Left lung (tissue), 14 donors: ENCODE measurements at places on chromosomes 2 and 18. TPM values are rescaled to one million over a fixed set of nuclear protein-coding genes. Genes with fewer than 3 reads are reported as not detected.

The FER1L5 gene
- 0.29 TPM for total RNA-seq

The C2orf66 gene
- total RNA-seq = 0.15 TPM

The RNF149 gene
- total RNA-seq = 52.9 TPM

The ECEL1 gene
- 0.10 TPM for total RNA-seq

The SLC9A2 gene
- 0.29 TPM for total RNA-seq

The CFC1 gene
- not detected for total RNA-seq

The C1QL2 gene
- total RNA-seq = not detected

The MTA3 gene
- 23.9 TPM for total RNA-seq

The GDF7 gene
- total RNA-seq = 0.15 TPM

The TMEM178A gene
- total RNA-seq = 1.4 TPM
